Large intestine (tissue), 12 donors: ENCODE measurements at places on chromosomes 5 and 9.

DNA sequence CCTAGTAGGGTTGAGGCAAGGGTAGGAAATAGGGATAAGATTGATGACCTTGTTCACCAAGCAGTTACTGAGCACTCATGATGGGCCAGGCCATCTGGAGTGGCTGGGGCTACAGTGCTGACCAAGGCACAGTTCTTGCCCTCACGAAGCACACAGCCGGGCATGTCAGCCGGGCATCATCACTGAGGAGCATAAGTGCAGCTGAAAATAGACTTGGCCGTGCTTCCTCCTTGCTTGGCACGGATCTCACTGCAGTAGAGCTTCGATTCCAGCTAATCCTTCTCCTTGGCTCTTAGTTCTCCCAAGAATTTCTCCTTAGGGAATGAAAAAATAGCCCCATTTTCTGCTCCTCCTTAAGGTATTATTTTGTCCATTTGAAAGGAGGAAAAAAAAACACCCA, 116.6 kb downstream of the NMUR2 start:
- no peak for DNase-seq

- DNase-seq: no peak
Measured at GRCh38 chr5:143436871-143437270, 33.4 kb upstream of the NR3C1 start.

DNA sequence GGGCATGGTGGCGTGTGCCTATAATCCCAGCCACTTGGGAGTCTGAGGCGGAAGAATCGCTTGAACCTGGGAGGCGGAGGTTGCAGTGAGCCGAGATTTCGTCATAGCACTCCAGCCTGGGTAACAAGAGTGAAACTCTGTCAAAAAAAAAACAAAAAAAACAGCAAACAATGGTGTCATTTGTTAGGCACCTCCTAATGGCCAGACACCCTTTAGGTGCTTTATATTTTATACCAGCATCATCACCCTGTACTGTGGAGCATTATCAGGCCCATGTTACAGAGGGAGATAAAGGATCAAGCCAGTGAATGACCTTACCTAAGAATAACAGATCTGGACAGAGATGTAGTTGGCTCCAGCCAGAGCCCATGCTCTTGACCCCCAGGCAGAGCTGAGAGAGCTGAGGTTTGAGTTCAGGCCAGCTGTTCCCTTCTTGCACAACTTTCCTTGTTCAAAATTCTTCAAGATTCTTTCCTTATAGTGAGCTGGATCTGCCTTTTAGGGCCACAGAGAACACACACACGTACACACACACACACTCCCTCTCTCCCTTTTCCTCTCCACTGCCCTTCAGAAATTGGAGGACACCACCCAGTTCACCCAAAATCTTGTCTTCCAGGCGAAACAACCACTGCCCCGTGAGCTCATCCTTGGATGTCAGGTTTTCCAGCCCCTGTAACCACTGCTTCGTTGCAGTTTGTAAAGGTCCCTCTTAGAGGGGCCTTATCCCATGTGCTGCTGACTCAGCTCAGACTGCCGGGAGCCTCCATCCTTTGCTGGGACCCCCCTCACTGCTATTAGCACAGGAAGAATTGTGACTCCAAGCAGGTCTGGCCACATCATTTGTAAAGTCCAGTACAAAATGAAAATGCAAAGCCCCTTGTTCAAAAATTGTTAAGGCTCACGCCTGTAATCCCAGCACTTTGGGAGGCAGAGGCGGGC, 10.4 kb upstream of the PTGES start:
- DNase-seq: no peak

DNA sequence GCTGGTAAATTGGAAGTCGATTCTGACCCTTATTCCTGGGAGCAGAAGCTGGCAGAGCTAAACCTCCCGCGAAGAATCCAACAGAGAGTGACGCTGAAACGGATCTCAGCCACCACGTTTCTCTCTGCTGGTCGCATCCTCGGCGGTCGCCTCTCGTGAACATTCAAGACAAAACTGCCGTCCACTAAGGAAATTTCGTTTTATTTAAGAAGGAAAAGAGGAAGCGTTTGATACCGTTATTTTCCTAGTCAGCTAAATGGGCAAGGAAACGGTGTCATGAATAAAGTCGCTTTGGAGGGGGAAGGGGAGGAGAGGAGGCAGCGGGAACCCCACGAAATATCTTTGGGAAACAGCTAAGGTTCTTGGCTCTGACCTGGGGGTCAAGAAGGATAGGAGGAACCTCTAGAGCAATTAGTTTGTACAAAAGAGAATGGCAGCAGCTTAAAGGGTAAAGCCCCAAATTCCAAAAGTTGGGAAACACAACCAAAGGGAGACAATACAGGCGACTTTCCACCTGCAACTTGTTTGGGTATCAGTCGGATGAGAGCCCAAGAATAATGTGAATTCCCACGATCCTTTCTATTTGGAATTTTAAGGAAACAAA, 1.9 kb downstream of the FOXB2 start:
- peak; percentile 18 for DNase-seq

DNA sequence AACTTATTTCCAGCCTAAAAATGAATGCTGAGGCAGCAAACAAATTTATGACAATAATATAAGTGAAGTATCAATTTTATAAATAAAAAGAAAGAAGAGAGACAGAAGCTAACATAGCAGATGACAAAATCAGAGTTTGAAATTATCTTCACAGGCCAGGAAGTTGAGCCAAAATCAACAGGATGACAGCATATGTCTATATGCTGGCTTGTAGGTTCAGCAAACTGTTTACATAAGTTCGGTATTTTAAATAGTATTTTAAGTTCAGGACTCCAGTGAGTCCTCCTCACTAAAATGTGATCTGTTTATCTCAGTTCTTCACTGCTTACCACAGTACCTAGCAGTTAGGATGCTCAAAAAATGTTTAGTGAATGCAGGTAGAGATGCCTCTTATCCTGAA, 359.6 kb upstream of the SMC2 start:
- DNase-seq: no peak

DNA sequence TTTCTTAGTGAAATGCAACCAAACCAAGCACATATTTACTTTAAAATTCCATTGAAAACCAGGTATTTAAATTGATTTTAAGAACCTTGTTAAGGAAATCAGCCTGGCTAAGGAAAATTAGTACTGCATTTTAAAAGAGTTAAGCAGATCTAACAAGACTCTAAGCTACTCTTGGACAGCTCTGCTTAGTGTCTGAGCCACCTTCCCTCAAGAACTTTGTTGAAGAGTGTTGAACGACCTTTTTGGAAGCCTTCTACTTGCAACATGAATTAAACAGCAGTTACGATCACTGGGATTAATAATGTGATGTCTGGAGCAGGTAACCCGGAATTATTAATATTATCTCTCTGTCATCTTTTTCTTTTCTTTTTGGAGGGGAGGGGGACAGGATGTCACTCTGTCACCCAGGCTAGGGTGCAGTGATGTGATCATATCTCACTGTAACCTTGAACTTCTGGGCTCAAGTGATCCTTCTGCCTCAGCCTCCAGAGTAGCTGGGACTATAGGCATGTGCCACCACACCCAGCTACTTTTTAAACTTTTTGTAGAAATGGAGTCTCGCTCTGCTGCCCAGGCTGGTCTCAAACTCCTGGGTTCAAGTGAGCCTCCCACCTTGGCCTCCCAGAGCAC, 74.7 kb downstream of the ANKRD55 start:
- DNase-seq: no peak

DNA sequence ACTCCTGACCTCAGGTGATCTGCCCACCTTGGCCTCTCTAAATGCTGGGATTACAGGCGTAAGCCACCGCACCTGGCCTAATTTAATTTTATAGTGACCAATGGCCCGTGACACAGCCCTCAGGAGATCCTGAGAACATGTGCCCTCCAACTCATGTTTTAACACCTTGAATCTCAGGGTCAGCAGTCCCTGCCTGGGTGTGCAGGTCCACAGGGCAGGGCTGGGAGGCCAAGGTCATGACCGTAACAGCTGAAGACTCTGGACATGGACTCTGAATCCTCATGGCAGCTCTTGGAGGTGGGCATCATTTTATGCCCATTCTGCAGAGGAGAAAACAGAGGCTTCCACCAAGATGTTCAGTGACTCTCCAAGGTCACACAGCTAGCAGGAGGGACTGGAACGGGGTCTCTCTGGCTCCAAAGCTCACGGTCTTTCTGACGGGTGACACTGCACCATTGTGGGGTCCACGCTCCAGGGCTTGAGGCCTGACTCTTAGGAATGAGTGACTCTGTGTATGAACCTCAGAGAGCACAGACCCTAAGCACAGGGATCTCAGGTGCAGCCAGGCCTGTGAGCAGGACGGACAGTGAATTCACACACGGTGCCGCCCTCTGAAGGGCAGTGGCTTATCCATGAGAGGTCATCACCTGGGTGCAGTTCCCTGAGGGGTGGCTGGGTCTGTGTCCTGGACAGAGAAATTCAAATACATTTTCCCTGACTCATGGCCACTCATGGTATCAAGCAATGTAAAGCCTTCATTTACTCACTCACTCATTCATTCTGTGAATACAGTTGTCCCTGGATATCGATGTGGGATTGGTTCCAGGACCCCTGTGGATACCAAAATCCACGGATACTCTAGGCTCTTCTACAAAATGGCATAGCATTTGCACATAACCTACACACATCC, 32.8 kb upstream of the LAMC3 start:
- DNase-seq: no peak

DNA sequence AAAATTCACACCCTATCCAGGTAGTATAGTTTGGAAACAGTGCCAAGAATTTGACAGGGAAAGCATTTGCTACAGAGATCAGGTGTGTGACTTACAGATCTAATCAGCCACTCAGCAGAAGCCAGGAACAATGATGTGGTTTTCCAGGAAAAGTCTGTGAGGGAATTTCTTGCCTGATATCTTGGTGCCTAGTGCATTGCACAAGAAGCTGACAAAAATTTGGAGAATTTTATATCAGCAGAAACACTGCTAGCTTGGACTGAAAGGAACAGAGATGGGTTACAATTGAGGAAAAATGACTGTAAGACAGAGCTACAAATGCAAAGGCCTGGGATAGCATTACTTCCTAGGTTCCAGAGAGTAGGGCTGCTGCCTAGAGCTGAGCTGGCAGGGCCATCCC, 658.1 kb upstream of the CHD1 start:
- DNase-seq: no peak

DNA sequence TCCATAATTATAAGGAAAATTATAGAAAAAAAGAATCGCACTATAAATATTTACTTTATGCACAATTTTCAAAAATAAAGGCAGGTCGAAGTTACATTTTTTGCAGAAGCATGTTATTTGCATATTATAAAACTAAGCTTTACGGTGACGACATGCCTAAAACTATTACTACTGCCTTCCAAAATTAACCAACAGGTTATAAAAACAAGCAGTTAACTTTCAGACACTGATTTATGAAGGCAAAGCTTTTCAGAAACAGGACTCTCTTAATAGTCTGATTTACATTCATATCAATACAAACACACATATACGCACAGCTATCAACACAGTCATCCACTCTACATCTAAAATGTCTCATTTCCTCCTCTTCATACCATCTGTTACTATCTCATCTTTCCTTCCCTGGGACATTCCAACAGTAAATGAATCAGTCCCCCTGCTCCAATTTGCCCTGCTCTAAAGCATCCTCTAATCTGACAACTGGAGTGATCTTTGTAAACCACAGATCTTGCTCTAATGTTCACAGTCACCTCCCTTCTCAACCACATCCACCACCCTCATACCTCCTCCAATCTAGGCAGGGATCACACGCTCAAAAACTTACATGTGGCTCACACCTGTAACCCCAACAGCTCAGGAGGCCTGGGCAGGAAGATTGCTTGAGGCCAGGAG, 21.6 kb downstream of the FBXW11 start:
- DNase-seq: no peak

GRCh38 chr9:93066978-93067603, 8.6 kb downstream of the SUSD3 start:
- DNase-seq: no peak

- DNase-seq: no peak
Measured at GRCh38 chr5:41347569-41347968, 134.2 kb upstream of the C6 start.
